ENCODE measurements at places on chromosomes 7 and 10.

GRCh38 chr7:13028036-13028824 is 340.8 kb downstream of the ARL4A start:
- no peak for DNase-seq

DNA sequence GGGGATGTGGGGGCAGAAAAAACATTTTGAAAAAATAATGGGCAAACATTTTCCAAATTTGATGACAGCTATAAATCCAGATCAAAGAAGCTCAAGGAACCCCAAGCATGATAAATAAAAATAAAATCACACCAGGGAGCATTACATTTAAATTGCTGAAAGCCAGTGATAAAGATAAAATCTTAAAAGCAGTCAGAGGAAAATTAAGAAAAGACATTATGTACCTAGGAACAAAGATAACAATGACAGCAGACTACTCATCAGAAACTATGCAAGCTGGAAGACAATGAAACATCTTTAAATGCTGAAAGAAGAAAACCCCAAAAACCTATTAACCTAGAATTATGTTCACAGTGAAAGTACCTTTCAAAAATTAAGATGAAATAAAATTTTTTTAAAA is 23.3 kb downstream of the NEUROG3 start:
- no peak for DNase-seq

GRCh38 chr7:151056283-151056665 is 1.4 kb downstream of the CDK5 start:
- DNase-seq, result no peak

- DNase-seq, result no peak
Measured at GRCh38 chr10:31522820-31523219, 203.8 kb downstream of the ZEB1 start.

DNA sequence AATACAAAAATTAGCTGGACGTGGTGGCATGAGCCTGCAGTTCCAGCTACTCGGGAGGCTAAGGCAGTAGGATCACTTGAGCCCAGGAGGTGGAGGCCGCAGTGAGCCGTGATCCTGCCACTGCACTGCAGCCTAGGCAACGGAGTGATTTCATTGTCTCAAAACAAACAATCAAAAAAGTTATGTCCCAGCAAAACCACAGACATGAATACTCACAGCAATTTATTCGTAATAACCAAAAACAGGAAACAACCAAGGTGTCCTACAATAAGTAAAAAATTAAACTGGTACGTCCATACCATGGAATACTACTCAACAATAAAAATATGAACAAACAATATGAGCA is 11.6 kb upstream of the CYTH3 start:
- no peak for DNase-seq

- DNase-seq, result no peak
Measured at GRCh38 chr10:98135222-98135899, 904 bp downstream of the R3HCC1L start.

DNA sequence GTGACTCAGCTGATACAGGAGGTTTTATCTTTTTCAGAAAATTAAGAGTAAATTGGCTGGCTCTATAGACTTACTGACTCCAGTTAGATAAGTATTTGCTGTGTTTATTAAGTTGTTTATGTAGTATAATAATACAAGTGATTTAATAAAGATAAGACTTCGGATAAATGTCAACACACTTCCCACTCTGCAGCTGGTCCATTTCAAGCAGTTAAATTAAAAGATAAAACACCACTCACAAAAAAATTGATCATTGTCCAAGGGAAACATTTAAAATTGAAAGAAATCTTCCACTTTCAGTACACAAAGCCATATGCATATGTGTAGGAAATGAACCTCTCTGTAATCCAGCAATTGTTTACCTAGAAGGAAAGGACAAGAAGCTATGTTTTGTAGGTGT is 106.1 kb upstream of the SP8 start:
- DNase-seq, result no peak

GRCh38 chr7:129150199-129150996 is 5.9 kb downstream of the TSPAN33 start:
- DNase-seq, result no peak

- no peak for DNase-seq
Measured at GRCh38 chr10:49152663-49153062, 18.8 kb upstream of the FAM170B start.

DNA sequence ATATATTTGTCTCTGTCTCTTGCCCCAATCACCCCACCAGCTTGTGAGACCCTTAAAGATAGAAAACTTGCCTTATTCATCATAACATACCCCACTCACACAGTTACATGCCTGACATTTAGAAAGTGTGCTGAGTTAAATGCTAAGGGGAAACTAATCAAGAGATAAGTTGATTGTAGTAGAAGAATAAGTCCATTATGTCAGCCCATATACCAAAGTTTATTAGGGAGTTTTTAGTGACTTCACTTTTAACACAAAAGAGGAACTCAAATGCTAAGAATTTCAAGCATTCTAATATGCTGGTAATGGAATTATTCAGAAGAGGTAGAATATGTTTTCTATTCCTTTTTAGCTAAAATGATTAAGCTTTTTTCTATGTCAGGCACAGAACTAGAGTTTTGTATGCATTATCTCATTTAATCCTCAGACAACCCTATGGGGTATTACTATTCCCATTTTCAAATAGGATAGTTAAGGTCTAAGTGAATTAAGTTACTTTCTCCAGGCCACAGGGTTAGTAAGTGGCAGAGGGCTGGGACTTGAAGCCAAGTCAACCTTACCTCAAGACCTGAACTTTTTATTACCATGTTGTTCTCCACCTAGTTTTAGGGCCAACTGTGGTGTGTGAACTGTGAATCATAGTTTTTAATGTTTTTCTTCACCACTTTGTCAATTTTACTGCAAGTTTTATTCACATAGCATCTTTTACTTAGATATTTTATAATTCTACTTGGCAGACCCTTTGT is 19.6 kb downstream of the ASAH2 start:
- no peak for DNase-seq

DNA sequence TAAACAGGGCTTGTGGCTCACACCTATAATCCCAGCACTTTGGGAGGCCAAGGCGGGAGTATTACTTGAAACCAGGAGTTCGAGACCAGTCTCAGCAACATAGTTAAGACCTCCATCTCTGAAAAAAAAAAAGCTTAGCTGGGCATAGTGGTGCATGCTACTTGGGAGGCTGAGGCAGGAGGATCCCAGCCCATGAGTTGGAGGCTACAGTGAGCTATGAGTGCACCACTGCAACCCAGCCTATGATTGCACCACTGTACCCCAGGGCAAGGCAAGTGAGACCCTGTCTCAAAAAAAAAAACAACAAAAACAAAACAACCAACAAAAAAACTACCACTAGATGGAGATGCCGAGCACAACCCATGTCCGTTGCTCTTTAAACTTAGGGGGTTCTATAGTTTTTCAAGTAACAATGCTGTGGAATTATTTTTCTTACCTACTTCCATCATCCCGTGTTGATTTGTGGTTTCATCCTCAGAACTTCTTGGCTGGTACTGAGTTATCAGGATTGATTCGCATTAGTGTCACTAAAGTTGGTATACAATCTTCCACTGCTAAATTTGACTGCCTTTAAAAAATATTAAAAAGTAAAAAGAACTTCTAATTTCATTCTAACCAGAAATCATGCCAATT is 12.2 kb upstream of the REPIN1 start:
- DNase-seq, result peak; percentile 43

DNA sequence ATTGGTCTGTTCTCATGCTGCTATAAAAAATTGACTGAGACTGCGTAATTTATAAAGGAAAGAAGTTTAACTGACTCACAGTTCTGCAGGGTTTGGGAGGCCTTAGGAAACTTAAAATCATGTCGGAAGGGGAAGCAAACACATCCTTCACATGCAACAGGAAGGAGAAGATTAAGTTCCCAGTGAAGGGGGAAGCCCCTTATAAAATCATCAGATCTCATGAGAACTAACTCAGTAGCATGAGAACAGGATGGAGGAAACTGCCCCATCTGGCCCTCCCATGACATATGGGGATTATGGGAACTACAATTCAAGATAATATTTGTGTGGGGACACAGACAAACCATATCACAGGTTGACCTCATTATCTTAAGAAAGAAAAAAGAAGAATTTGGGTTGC is 134.5 kb downstream of the PPP1R3A start:
- DNase-seq, result no peak

DNA sequence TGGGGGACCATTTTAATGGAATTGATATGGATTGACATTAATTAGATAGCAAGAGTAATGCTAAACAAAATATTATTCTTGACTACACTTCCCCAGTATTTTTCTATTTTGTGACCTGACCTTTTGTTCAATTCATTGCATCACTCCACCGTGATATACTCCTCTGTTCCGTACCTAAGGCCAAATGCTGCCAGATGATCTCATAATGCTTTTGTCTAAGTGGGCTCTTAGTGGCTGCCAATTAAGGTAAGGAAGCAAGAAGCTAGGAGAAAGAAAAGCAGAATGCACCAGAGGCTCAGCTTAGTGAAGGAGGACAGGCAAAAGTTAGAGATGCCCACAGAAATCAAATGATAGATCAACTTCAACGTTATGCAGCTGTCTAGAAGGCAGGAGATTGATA is 36.4 kb downstream of the FEZF1 start:
- no peak for DNase-seq

GRCh38 chr7:106190589-106191330 is 78.6 kb upstream of the SYPL1 start:
- DNase-seq, result no peak

- DNase-seq, result no peak
Measured at GRCh38 chr10:90993340-90993739, 72.5 kb upstream of the ANKRD1 start.

DNA sequence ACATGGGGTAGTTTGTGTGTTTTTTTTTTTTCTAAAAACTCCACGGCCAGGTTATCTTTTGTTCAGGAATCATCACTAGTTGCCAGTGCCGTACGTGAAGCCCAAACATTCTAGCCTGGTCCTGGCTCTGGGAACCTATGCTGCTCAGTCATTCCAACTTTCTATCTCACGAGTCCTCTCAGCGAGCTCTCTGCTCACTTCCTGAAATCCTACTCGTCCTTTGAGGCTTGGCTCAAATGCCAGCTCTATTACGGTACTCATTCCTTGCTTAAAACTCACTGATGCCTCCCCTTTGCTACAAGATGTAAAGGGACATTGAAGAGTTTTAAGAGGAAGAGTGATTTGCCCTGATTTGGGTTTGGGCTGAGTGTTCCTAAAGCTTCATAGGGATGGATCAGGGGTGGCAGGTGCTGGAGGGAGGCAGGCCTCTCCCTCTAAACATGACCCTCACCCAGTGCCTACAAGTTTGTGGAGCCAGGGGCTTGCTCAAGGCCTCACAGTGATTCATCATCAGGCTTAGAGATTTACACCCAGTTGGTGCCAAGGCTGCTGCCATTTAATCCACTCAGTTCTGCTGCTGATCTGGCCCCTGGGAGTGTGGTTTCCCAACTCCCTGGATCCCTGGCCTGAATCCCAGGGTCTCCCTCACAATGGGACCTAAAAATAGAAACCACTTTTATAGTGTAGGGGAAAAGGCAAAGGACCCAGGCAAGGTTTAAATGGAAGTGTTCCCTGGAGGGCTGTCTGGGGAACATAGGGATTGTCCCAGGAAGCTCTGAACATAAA is 46.1 kb upstream of the R3HCC1L start:
- DNase-seq, result no peak

GRCh38 chr7:73778801-73779389 is 8.8 kb upstream of the CLDN3 start:
- no peak for DNase-seq

DNA sequence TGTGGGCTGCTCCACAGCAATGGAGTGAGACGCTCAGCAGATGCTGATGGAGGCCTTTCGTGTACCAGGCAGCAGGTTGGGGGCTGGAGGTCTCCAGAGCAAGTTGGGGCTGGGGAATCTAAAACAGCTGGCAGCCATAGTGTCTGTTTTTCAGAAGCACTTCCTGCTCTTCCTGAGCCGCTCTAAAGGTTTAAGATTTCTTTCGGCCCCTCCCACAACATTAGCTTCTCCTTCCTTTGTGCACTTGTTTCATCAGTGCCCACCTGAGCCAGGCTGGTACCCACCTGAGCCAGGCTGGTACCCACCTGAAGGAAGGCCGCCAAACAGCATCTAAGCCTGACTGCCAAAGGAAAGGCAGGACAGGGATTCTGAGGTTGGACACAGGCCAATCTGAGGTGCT is 18.4 kb upstream of the WAPL start:
- DNase-seq, result no peak

GRCh38 chr7:121003986-121004685 is 15.6 kb downstream of the CPED1 start:
- no peak for DNase-seq

- no peak for DNase-seq
Measured at GRCh38 chr10:29100505-29100904, 188.4 kb upstream of the LYZL1 start.

- no peak for DNase-seq
Measured at GRCh38 chr10:102752266-102752930, 8.7 kb downstream of the WBP1L start.

DNA sequence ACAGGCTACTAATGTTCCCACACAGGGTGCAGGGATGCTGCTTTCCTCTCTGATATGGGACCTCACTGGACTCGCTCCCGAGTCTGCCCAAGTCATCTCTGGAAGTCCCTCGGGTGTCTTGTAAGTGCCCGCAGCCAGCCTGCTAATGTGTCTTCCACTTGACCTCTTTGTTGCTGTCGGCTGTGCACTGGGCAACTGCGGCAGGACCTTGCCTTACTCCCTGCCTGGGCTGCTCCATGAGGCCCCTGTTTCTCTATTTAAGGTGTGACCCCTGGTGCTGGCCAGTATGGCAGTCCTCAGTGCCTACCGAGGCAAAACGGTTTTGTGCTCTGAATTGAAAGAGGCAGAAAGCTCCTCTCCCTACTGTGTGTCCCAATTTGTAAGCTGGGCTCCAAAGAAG is 88.8 kb upstream of the DUSP5 start:
- no peak for DNase-seq

DNA sequence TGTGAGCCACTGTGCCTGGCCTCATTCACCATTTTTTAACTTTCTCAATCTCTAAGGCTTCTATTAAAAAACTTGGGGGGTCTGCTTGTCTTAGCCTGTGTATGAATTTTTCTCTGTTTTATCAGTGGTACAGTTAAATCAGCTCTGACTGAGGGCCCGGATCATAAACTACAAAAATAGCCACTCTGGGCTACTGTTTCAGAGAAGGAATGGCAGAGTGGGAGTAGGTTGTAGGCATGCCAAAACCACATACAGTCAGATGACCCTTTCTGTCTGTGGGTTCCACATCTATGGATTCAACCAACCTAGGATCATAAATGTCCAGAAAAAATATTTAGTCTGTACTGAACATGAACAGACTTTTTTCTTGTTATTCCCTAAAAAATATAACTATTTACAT is 21.3 kb downstream of the TBC1D12 start:
- DNase-seq, result no peak

All from CD4-positive, alpha-beta T cell treated with Interleukin-6 at 100 ng/mL for 8 hours (primary cell).